ENCODE measurements at places on chromosomes 2 and 18.
A peak's percentile ranks its signal among the peaks of the same experiment; 100 is the strongest.

DNA sequence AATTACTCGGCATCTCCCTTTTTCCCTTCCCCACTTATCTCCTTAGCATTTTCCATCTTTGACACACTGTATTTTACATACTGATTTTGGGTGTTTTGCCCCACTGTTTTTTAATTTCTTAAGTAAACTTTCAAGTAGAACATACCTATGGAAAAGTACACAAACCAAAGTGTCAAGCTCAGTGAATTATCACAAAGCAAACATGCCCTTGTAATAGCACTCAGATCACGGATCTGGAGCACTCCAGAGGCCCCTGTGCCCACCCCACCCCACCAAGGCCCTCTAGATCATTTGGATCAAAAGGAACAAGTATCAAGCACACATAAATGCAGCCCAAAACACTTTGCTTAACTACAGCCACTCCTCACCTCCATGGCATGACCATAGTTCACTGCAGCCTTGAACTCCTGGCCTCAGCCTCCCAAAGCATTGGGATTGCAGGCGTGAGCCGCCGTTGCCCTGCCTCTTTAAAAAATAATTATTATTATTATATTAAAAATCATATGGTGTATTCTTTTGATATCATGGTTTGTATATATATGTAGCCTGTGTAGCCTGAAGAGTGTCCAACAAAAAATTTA, 38.1 kb downstream of the FER1L5 start:
- DNase-seq = no peak

- no peak for DNase-seq
These were observed 60.6 kb upstream of the LYPD1 start for GRCh38 chr2:132730611-132731010.

DNA sequence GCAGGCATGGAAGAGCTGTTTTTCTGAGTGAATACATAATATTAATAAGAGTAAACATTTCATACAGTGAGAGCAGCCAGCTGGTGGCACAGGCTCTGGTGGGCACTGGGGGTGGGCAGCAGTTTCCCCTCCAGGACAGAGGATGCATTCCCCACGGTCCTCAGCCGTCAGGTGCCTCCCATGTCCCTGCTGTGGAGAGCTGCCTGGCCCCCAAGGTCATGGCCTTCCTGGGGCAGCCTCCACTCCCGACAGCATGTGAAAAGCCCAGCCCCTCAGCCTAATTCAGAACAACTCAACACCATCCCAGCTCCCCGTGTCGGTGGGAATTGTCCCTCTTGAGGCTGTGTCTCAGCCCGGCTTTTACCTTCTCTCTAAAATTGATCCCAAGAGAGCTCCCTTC, 147.4 kb downstream of the GALR1 start:
- no peak for DNase-seq

DNA sequence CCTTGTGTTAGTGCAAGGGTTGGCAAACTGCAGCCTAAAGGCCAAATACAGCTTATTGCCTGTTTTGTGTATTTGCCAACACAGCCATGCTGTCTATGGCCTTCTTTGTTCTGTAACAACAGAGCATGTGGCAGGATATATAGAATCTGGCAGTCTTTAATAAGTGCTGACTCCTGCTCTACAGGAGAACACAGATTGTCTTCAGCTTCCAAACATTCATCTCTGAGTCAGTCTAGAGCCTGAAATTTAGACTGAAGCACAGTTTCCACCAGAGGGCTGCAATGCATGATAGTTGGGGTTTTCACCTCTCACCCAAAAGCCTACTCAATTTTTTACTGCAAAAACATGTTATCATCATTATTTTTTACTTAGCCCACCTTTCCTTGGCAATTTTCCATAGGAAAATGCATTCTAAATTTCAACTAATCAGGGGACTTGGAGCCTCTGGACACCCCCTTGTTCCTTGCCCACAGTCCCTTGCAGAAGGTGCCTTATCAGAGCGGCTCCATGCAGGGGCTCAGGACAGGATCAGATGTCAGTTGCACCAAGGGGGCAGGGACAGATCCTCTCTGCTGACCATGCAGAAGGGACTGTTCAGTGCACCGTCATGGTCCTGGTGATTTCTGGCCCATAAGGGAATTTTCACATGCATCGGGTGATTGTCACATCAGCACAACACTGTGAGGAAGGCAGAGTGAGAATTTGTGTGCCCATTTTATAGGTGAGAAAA, 12.4 kb downstream of the IL37 start:
- DNase-seq = no peak

GRCh38 chr18:3426074-3426473, 23.9 kb upstream of the TGIF1 start:
- DNase-seq = no peak

DNA sequence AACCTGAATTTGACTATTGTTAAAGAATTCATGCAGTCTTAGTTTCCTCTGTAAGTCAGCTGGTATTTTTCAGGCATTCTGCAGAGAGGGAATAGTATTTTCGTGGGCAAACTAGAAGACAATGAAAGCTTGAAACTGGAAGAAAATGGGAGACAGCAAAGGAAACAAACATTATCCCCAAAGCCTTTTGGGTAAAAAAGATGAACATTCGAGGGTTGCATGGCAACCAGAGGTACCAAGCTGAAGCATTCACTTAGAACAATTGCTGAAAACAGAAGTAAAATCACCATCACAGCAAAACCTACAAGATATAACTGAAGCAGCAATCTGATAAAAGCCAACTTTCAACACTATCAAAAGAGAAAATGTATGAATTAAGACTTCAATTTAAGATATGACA, 233.7 kb downstream of the SCG2 start:
- DNase-seq = no peak

DNA sequence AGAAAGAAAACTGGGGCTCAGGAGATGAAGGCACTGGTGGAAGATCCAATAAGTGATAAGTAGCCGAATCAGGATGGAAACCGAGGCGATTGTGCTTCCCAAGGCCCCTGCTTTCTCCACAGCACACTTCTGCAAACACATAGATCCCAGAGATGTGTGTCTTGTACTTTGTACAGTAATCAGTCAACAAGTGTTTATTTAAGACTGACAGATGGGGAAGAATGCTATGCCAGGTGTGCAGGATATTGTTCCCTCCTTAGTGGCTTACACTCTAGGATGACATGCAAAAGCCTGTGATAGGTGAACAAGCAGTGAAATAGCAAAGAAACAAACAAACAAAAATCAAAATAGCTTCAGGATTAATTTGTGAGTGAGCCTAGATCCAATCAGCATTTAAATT, 116.6 kb downstream of the ACTR3 start:
- DNase-seq = no peak

- DNase-seq = no peak
These were observed 19.4 kb downstream of the CFLAR start for GRCh38 chr2:201135386-201135785.

DNA sequence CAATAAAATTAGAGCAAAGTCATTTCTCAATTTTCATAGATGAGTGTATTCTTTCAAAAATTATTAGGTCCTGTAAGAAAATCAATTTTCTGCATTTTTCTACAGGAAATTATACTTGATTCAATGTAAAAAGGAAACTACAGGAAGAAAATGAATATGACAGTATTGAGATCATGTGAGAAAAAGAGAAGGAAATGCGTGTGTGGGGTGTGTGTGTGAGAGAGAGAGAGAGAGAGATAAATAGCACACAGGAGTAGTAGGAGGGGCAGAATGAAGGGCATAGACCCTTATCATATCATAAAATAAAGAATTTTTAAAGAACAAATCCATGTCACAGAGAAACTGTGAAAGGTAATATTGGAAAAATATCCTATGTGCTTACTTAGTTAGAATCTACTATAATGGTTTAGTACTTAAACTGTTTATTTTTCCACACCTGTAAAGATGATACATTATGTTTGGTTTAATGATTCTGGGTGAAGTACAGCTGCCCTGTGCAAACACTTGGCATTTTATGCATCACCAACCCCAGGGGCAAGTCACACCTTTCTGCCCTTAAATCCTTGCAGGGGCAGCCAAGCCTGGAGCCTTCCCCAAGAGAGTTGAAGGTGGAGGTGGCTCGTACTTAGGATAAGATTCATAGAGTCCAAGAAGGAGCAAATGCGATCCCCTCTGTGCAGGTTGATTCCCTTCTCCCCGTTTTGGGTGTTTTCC, 276.4 kb downstream of the TGIF1 start:
- DNase-seq = peak; percentile 81

DNA sequence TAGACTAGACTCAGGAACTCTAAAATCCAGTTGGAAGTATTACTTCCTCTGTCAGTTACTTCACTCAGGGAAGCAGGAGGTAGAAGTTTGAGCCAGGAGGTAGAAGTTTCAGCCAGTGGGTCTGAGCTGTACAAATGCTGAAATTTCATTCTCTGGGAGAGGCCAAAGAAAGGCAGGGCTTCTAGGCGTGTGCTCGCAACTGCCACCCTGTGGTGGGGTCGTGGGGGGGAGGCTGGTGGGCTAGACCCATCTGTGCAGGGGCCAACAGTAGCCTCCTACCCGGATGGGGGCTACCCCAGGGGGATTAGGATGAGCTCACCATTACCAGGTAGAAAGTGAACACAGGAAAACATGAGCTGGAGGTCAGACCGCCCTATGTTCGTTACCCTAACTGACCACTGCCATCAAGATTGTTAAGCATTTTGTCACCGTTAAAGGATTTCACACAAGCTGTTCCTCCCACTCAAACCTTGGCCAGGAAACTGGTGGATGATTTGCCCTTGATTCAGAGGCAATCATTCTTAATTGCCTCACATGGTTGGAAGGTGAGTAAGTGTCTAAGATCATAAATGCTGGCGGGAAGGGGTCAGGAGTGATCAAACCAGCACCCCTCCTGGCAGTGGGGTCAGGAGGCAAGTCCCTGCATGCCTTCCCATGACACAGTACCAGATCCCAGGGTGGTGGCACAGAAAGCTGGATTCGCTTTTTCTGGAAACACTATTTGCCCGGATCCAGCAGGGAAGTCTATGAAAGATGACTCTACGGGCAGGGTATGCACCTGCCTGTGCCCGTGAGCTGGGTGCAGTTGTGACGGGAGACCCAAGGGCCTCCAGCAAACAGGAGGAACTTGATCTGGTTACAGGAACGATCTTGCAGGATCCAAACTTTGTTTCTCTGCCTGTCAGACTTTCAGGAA, 5.2 kb upstream of the FHL2 start:
- DNase-seq = no peak

DNA sequence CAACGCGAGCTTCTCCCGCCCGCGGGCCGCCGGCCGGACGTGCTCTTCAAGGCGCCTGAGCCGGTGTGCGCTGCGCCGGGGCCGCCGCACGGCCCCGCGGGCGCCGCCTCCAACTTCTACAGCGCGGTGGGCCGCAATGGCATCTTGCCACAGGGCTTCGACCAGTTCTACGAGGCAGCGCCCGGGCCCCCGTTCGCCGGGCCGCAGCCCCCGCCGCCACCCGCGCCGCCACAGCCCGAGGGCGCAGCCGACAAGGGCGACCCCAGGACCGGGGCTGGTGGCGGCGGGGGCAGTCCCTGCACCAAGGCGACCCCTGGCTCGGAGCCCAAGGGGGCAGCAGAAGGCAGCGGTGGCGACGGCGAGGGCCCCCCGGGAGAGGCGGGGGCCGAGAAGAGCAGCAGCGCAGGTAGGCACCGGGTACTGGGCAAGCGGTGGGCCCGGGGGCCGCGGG, 676 bp downstream of the HOXD11 start:
- no peak for DNase-seq

DNA sequence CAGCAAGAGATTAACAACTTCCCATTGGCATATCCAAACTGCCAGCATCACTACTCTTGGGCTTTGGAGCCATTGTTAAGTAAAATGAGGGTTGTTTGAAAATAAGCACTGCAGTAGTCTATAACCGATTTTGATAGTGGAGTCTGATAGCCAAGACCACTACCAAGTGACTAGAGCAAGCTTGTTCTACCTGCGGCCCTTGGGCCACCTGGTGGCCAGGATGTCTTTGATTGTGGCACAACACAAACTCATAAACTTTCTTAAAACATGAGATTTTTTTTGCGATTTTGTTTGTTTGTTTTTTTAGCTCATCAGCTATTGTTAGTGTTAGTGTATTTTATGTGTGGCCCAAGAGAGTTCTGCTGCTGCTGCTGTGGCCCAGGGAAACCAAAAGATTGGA, 11.0 kb downstream of the UBE2E3 start:
- DNase-seq = no peak

DNA sequence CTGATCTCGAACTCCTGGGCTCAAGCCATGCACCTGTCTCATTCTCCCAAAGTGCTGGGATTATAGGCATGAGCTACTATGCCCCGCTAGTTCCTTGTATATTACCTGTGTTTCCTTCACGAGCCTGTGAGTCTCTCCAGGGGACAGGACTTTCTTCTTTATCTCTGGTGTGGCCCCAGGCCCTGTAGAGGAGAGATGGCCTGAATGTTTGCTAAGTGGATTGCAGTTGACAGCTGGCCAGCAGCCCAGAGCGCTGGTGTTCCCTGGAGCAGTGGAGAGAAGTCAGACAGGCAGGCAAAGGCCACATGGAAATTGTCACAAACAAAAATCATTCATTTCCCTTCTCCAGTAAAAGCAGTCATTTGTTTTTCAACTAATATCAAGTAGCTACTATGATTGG, 17.9 kb downstream of the LPIN1 start:
- no peak for DNase-seq

- DNase-seq = no peak
These were observed 18.3 kb downstream of the ARHGEF33 start for GRCh38 chr2:38907743-38908562.

GRCh38 chr2:205139822-205140463, 542.4 kb upstream of the NRP2 start:
- DNase-seq = peak; percentile 78

- peak; percentile 22 for DNase-seq
These were observed 42.1 kb upstream of the GLS start for GRCh38 chr2:190838492-190838910.

DNA sequence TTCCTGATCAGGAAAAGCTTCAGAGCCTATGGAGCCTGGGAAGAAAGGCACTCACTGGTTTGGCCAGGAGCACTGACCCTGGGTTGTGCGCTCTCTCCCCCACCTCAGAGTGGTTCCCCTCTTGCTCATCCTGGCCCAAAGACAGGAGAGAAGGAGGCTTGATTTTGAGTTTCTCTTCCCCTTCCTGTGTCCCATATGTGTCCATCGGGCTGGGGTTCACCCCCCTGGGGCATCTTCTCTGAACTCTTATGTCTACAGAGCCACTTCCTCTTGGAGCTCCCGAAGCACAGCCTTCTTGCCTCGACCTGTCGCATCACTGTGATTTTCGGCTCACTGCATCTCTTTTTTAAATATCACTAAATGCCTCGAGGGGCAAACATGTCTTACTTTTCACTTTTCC, 692.3 kb downstream of the RNF144A start:
- DNase-seq = no peak

DNA sequence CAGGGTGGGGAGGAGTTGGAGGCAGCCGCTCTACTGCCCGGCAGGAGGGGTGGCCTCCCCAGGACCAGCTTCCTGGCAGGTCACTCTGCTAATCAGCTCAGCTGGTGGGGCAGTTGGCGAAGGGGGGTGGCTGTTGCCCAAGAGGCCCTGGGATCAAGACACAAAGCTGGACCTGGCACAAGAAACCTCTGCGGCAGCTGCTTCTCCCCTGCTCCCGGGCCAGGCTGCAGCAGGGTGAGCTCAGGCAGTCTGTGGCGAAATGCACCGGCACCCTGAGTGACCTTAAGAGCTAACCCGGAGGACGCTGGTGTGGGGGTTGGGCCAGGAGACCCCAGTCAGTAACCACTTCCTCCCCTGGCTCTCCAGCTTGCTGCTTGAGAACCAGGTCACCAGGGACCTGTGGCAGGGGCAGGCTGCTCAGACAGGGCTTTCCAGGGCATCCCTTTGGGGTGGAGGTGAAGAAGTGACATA, 31.1 kb downstream of the TOGARAM2 start:
- peak; percentile 82 for DNase-seq
